GM12878 (cell line): ENCODE measurements at places on chromosomes 4 and X. TPM values are rescaled to one million over a fixed set of nuclear protein-coding genes. Genes with fewer than 3 reads are reported as not detected.
A peak's percentile ranks its signal among the peaks of the same experiment; 100 is the strongest.

Gene PGRMC2
- total RNA-seq: 27.5 and 30.2 TPM in 2 replicates

Gene LYAR
- 36.5 and 38.6 TPM in 2 replicates for total RNA-seq

Gene NOX1
- total RNA-seq: 0.16 TPM in 1 of 2 replicates, not detected in the other

Gene FGFBP1
- total RNA-seq: not detected in 2 replicates

Gene PABPC1L2B
- not detected in 2 replicates for total RNA-seq

Gene USP17L25
- total RNA-seq: not detected in 2 replicates

Gene RASL11B
- total RNA-seq: not detected in 2 replicates

Gene DNAAF6
- not detected in 2 replicates for total RNA-seq

Gene NIPAL1
- 8.7 and 10.0 TPM in 2 replicates for total RNA-seq

Gene PCDH19
- not detected in 2 replicates for total RNA-seq

Gene GPAT3
- total RNA-seq: 0.90 and 1.1 TPM in 2 replicates

DNA sequence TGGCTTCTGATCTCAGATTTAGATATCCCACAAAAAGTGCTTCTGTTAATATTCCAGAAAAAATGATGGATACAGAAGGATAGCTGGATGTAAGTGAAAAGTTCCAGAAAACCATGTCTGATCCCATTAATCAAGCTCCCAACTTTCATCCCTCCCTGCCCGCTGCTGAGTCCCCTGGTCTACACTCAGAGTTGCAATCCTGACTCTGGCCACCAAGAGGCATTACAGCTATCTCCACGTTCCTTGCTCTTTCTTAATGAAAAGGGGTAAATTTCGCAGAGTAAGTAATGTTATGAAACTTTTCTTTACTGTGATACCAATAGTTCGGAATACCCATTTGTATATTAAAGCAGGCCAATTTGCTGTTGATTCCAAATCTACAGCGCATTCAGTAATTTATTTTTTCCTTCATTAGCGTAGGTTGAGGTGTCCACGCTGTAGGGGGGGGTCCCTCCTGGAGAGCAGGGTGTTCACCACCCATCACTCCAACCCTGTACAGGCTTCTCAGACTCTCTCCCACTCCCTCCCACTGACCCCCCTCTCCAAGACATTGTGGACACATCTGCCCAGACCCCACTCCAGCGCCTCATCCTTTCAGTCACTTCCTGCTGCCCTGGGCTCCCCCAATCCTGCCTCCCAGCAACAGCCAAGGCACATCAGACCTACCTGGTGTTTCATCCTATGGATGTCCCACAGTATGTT is 55.1 kb downstream of the RAB40A start:
- no peak overlapping the region for H3K27ac ChIP-seq
- no peak for DNase-seq
- H3K4me1 ChIP-seq: no peaks in the 10 kb centered on the region
- no peaks in the 10 kb centered on the region for H3K27me3 ChIP-seq
- H3K4me3 ChIP-seq: no peak overlapping the region
- H3K36me3 ChIP-seq: no peaks in the 10 kb centered on the region

DNA sequence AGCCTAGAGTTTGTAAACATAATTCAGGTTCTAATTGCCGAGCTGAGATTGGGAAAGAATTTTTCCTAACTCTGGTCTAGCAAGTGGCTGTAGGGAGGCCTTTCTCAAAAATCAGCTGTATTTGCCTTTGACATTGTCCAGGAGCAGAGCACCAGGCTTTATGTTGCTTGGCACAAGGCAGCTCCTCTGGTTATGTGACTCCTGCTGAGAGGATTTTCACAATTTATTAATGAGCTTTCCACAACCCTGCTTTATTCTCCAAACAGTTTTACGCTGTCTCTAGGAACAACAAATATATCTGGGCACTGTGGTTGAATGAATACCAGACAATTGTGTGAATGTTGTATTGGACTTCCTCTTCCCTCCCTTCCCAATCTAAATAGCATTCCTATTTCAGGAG is 14.9 kb downstream of the LSM6 start:
- H3K4me3 ChIP-seq: no peak overlapping the region
- peaks cover 34% of the 10 kb centered on the region for H3K36me3 ChIP-seq
- no peak overlapping the region for H3K27ac ChIP-seq
- DNase-seq: no peak

- DNase-seq: no peak
- no peaks in the 10 kb centered on the region for H3K36me3 ChIP-seq
- H3K27ac ChIP-seq: no peak overlapping the region
- H3K4me1 ChIP-seq: no peaks in the 10 kb centered on the region
- H3K4me3 ChIP-seq: no peak overlapping the region
- no peaks in the 10 kb centered on the region for H3K27me3 ChIP-seq
Observed at GRCh38 chr4:172631832-172632231, 536.8 kb upstream of the GALNT7 start.

DNA sequence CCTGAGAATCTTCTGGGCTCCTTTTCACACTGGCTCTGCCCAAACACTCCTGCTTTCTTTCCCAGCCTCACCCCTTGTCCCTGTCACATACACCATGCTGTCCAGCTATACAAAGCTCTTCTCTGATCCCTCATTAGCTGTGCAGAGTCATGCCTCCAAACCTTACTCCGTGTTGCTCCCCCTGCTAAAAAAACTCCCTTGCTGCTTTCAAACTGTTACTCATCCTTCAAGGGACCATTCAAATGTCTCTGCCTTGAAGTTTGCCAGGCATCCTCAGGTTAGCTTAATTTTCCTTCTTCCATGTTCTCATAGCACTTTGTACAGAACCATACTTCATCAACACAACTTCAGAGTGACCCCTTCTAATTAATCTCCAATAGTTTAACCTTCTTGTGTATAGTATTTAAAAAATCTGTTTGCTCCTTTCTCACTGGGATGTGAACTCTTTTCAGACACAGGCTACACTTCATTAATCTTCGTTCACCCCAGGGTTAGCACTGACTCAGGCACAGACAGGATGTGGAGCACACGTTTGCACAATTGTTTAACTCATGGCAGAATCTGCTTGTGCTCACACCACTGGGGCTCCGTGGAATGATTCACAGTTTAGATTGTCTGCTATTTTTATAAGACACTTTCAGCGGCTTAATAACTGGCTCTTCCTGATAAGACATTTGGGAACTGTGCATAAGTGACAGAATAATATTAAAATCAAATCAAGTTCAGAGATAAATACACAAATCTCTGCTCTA is 21.4 kb upstream of the SEL1L3 start:
- no peaks in the 10 kb centered on the region for H3K36me3 ChIP-seq
- H3K4me3 ChIP-seq: no peak overlapping the region
- peaks cover 26% of the 10 kb centered on the region for H3K4me1 ChIP-seq
- no peak for DNase-seq

DNA sequence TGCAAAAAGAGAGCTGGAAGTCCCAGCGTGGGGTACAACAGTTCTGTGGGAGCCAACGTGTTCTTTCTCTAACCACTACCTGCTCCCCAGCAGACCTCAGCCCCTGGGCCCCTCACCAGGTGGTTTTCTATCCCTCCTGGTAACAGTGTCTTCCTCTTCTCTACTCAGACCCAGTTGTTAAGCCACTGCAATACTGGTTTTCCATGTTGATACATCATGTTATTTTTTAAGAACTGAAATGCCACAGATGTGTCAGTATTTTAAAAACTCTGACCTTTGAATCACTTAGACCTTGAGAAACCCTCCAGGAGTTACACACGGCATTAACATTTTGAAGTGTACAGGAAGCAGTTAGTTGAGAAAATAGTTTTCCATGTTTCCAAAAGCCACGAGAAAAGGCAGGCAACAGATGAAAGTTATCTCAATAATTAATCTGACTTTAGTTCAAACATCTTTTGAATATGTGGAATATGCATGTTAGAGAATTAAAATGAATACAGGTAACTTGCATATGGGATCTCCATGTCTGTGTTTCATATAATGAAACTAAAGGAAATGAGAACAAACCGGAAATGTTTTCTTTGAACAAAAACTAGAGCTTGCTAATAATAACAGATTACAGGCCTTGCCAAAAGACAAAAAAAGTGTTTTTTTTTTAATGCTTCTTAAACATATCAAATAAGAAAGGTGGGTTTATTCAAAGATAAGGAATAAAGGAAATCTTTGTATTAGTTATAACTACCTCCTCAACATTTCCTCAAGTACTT is 108.8 kb downstream of the ZNF827 start:
- no peak overlapping the region for H3K4me3 ChIP-seq
- peaks cover 1% of the 10 kb centered on the region; the same call in 1 of the 2 replicates for H3K36me3 ChIP-seq
- peak overlapping the region; percentile 77 for H3K27ac ChIP-seq
- no peaks in the 10 kb centered on the region for H3K27me3 ChIP-seq
- no peak for DNase-seq

DNA sequence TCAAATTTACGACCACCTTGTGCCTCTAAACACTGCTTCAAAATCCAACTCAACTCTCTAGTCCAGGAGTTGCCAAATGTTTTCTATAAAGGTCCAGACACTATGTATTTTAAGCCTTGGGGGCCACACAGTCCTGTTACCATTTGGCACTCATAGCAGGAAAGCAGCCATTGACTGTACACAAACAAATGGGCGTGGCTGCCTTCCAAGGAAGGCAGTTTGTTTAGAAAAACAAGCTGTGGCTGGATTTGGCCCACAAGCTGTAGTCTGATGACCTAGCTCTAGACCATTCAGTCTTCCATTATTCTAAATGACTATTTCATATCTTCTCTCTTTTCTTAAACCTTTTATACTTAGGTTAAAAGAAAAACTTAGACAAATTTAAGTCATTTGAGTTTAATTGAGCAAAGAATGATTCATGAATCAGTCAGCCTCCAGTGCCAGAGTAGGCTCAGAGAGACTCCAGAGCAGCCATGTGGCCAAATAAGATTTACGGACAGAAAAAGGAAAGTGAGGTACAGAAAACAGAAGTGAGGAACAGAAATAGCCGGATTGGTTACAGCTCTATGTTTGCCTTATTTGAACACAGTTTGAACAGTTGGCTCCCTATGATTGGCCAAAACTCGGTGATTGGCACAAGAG is 825.8 kb upstream of the LCORL start:
- no peak overlapping the region for H3K27ac ChIP-seq
- DNase-seq: no peak
- H3K4me3 ChIP-seq: no peak overlapping the region
- H3K36me3 ChIP-seq: no peaks in the 10 kb centered on the region

- H3K27ac ChIP-seq: no peak overlapping the region
- no peaks in the 10 kb centered on the region for H3K27me3 ChIP-seq
- peaks cover 6% of the 10 kb centered on the region; the same call in 1 of the 2 replicates for H3K4me1 ChIP-seq
- DNase-seq: no peak
- no peaks in the 10 kb centered on the region for H3K36me3 ChIP-seq
Observed at GRCh38 chrX:78514852-78515251, 144.3 kb downstream of the RTL3 start.

GRCh38 chr4:20351360-20352162 is 99.9 kb downstream of the SLIT2 start:
- DNase-seq: no peak
- no peak overlapping the region for H3K27ac ChIP-seq
- H3K27me3 ChIP-seq: no peaks in the 10 kb centered on the region
- no peak overlapping the region for H3K4me3 ChIP-seq
- H3K36me3 ChIP-seq: no peaks in the 10 kb centered on the region

DNA sequence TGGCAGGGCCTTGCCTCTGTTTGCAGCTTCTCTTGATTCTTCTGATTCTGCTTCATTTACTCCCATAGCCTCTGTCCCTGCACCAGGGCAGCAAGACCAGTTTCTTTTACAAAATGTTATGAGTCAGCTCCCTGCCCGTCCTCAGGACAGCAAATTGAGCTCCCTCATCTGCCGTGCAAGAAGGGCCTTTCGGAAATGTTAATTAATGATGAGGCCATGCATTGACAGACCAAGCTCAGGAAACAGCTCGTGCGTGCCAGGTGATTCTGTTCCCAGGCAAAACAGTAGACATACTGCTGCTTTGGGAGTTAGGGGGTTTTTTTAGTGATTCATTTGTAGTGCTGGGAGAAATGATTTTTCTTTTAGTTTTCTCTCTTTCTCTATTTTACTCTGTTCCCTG is 231.7 kb downstream of the FBXW7 start:
- DNase-seq: peak; percentile 71
- no peaks in the 10 kb centered on the region for H3K27me3 ChIP-seq
- peak overlapping the region; percentile 28; the same call in 1 of the 2 replicates for H3K27ac ChIP-seq
- H3K4me1 ChIP-seq: no peaks in the 10 kb centered on the region

GRCh38 chrX:20177093-20177492 is 35.5 kb upstream of the EIF1AX start:
- no peaks in the 10 kb centered on the region for H3K4me1 ChIP-seq
- H3K4me3 ChIP-seq: no peak overlapping the region
- DNase-seq: no peak
- no peak overlapping the region for H3K27ac ChIP-seq
- H3K27me3 ChIP-seq: no peaks in the 10 kb centered on the region
- H3K36me3 ChIP-seq: no peaks in the 10 kb centered on the region; the same call in 1 of the 2 replicates

DNA sequence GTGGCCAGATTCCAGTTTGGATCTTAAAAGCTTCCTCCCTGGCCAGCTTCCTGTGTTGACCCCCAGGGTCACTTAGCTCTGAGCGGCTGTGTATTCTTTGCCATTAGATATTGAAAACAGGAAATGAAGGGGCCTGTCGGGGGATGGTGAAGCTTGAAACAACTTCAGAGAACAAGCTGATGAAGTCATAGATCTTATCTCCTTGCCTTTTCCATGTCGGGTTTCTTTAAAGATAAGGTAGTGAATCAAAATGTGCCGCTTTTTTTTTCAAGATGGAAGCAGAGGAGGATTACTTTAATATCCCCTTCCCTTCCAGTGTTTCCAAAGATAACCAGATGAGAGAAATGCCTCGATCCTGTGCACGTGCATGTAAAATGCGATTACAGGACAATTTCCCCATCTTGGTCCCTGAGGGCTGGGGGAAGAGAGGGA is 508.5 kb downstream of the MID1IP1 start:
- DNase-seq: no peak
- H3K27me3 ChIP-seq: no peaks in the 10 kb centered on the region
- H3K27ac ChIP-seq: no peak overlapping the region
- H3K4me3 ChIP-seq: no peak overlapping the region

- no peaks in the 10 kb centered on the region for H3K27me3 ChIP-seq
- DNase-seq: no peak
- no peak overlapping the region for H3K27ac ChIP-seq
- no peak overlapping the region for H3K4me3 ChIP-seq
Observed at GRCh38 chrX:69094977-69095669, 70.1 kb downstream of the PJA1 start.

GRCh38 chr4:3352505-3352904 is 59.7 kb downstream of the RGS12 start:
- no peaks in the 10 kb centered on the region for H3K27me3 ChIP-seq
- DNase-seq: no peak
- H3K36me3 ChIP-seq: no peaks in the 10 kb centered on the region
- H3K4me1 ChIP-seq: peaks cover 8% of the 10 kb centered on the region; the same call in 1 of the 2 replicates

DNA sequence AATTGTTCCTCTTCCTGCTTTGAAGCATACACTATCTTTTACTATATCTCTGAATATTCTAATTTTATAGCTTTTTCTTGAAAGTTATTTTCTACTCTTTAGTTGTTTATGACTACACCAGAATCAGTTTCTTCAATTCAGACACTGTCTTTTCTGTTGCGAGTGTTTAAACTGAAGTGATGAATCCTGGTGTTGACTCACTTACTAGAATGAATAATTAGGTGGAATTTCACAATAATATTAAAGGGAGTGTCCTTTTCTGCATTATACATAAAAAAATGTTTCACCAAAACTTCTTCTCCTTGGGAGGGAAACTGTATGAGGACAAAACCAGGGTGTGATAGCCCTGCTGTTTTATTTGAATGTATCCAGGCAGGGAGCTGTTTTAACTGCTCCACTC is 1383.1 kb downstream of the C4orf33 start:
- no peak for DNase-seq
- no peak overlapping the region for H3K4me3 ChIP-seq
- no peaks in the 10 kb centered on the region for H3K4me1 ChIP-seq
- H3K36me3 ChIP-seq: no peaks in the 10 kb centered on the region
- H3K27ac ChIP-seq: no peak overlapping the region
